ENCODE measurements at places on chromosomes 3 and 15. TPM values are rescaled to one million over a fixed set of nuclear protein-coding genes. Genes with fewer than 3 reads are reported as not detected.

Gene KCNMB3
- total RNA-seq: 1.7 TPM

DNA sequence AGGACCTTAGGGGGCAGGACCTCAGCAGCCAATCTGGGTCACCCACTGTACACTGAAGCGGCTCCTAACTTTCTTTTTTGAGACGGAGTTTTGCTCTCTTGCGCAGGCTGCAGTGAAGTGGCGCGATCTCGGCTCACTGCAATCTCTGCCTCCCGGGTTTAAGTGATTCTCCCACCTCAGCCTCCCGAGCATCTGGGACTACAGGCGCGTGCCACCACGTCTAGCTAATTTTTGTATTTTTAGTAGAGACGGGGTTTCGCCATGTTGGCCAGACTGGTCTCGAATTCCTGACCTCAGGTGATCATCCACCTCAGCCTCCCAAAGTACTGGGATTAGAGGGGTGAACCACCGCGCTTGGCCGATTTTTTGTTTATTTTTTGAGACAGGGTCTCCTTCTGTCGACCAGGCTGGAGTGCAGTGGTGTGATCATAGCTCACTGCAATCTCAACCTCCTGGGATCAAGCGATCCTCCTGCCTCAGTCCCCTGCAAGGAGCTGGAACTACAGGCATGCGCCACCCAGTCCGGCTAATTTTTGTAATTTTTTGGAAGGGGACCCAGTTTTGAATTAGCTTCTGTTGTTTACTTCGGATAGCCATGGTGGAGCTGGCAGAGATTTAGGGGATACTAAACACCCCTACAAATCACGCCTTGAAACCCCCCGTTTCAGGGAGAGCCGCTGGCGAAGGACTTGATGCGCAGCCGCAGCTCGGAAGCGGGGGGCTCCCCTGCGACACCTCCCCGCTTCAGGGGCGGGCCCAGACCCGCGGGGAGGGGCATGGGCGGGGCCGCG lies 1.5 kb upstream of the CLK3 start:
- DNase-seq: no peak

DNA sequence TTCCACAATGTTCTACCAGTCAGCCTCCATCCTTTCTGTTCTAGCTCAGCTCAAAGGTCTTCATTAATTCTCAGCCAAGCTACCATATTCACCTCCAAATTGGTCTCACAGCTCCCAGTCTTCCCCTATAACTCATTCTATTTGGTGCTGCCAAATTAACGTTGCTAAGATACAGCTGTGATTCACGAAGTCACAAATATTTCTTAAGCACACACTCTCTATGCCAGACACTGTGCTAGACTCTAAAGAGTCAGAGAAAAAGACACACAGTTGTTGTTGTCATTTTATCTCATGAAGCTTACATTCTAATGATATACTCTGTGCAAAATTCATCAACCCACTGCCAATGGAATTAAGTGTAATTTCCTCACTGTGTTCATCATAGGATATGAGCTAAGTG lies 102.8 kb downstream of the FRMD5 start:
- DNase-seq: no peak

- no peak for DNase-seq
Measured at GRCh38 chr3:131704098-131704497, 201.3 kb upstream of the MRPL3 start.

DNA sequence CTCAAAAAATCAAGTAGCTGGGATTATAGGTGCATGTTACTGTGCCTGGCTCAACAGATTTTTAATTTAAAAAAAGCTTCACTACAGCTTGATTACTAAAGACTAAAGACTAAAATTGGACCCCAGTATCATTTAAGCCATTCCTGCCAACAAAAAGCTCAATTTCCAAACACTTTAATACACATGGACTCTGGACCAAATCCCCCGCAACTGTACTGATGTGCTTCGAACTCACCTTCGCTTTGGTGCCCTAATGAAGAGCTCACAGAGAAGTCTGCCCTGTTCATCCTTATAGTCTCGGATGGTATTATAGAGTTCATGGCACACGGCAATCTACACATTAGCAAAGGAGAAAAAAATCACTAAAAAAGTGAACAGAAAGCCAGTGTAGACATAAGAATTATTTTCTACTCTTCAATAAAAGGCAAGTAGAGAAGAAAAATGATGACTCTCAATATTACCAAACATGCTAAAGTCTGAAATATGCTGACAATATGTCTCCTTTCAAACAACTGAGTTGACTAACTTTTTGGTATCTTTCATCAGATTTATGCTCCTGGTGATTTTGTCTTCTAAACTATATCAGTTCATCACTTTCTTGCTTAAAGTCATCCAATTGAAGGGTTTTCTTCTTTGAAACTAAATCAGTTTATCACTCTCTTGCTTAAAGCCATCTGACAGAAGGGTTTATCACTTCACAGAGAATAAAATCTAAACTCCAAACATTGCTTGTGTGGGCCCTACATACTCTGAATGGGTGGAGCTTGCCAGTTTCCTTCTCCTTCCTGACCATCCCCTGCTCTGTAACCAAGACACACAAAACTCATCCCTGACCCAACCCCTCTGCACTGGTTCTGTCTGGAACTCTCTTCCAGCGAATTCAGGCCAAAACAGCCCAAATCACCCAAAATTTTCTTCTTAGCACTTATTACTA lies 7.2 kb downstream of the PBRM1 start:
- no peak for DNase-seq

GRCh38 chr3:41405466-41405865 lies 206.2 kb downstream of the CTNNB1 start:
- DNase-seq: no peak

- no peak for DNase-seq
Measured at GRCh38 chr3:180534828-180535227, 67.1 kb upstream of the TTC14 start.

- DNase-seq: no peak
Measured at GRCh38 chr15:98937413-98938104, 70.0 kb downstream of the PGPEP1L start.

DNA sequence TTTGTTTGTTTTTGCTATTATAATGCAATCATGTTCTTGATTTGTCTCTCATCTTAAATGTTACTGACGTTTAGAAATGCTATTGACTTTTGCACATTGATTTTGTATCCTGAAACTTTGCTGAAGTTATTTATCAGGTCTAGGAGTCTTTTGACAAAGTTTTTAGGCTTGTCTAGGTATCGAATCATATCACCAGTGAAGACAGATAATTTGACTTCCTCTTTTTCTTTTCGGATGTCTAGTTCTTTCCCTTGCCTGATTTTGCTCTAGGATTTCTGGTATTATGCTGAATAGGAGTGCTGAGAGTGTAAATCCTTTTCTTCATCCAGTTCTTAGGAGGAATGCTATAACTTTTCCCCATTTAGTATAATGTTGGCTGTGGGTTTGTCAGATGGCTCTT lies 719.7 kb upstream of the BCHE start:
- no peak for DNase-seq

- no peak for DNase-seq
Measured at GRCh38 chr3:143831994-143832393, 16.3 kb downstream of the SLC9A9 start.

- no peak for DNase-seq
Measured at GRCh38 chr15:57969996-57970395, 95.5 kb downstream of the ALDH1A2 start.

Gene SNURF
- total RNA-seq: 43.0 TPM

DNA sequence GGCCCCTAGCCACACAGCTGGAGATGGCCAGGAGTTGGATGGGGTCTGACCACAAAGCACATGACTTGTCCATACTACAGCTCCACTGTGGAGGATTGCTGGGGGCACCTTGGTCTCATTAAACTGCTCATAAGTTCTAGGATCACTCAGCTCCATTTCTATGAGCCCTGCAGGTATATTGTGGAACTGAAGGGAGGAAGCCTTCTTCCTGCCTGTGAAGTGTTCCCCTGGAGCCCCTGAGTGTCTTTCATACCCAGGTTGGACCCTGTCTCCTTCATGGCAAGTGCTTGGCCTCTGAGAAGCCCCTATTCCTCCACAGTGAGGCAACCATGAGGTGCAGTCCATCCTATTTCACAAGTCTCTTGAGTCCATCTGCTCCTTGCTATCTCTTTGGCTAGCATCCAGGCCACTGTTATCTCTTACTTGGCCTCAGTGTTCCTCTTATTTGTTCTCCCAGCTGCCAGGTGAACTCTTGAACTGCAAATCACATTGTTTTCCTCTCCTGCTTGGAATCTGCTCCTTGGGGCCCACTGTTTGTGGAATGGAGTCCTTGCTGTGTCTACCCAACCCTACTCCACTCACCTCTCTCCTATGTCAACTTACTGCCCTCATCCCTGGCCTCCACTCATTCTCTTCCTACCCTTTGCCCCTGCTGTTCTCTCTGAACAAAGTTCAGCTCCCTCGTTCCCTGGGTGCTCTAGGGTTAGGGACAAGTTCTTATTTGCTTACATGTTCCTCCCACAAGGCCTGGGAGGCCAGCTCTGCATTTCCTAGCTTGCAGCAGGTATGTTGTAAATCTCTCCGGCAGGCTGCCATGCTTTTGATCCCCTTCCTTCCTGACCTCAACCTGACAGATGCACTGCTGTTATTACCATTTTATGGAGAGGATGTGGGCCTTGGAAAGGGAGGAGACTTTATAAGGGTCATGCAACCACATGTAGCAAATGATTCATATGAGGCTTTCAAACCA lies 1.2 kb downstream of the ACOX2 start:
- DNase-seq: no peak

DNA sequence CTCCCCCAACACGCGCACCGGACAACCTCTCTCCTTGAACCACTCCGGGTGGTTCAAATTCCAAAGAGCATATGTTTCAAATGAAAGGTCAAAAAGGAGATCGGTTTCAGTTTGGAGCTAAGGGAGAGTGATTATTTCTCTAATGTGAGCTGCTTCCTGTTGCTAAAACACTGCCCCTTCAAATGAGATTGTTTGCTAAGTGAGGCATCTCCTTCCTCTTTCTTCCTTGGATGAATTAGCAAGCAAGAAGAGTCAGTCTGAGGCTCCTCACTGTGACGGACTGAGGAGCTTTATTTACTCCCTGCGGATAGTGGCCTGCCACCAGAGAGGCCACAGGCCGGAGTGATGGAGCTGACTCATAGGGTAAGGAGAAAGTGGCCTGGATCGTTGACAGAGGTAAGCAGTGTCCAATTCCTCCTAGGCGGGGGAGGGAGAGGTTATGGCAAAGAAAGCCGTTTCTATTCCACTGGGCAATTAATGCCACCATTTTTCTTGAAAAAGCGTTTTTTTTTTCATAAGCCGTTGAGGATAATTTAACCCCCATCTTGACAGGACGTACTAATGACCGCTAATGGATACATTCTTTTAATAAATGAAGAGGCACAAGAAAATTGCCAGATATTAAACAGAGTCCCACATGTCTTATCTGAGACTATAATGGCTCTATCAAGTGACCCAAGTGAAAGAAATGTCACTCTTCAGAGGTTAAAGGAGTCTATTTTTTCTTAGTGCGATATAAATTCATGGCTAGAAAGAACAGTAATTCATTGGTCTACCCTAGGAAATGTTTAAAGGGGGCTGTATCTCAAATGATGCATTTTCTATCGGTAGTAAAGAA lies 167.0 kb upstream of the ANKRD28 start:
- no peak for DNase-seq
